ENCODE measurements at places on chromosomes 5 and 9.

GRCh38 chr5:172485511-172486202 lies 31.3 kb upstream of the SH3PXD2B start:
- DNase-seq, result no peak

GRCh38 chr9:16386827-16387077 lies 483.7 kb downstream of the BNC2 start:
- DNase-seq, result no peak

DNA sequence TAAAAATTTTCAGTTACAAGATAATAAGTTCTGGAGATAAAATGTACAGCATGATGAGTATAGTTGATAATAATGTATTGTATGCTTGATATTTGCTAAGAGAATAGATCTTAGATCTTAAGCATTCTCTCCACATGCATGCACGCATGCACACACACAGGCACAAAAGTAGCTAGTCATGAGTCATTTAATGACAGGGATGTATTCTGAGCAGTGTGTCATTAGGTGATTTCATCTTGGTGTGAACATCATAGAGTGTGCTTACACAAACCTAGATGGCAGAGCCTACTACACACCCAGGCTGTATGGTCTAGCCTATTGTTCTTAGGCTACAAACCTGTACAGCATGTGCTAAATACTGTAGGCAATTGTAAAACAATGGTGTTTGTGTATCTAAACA lies 124.2 kb downstream of the PTTG1 start:
- DNase-seq, result no peak

GRCh38 chr5:62596691-62597090 lies 18.1 kb downstream of the LRRC70 start:
- peak; percentile 49 for DNase-seq

- DNase-seq, result peak; percentile 40
Measured at GRCh38 chr5:103598997-103599566, 36.5 kb upstream of the NUDT12 start.

DNA sequence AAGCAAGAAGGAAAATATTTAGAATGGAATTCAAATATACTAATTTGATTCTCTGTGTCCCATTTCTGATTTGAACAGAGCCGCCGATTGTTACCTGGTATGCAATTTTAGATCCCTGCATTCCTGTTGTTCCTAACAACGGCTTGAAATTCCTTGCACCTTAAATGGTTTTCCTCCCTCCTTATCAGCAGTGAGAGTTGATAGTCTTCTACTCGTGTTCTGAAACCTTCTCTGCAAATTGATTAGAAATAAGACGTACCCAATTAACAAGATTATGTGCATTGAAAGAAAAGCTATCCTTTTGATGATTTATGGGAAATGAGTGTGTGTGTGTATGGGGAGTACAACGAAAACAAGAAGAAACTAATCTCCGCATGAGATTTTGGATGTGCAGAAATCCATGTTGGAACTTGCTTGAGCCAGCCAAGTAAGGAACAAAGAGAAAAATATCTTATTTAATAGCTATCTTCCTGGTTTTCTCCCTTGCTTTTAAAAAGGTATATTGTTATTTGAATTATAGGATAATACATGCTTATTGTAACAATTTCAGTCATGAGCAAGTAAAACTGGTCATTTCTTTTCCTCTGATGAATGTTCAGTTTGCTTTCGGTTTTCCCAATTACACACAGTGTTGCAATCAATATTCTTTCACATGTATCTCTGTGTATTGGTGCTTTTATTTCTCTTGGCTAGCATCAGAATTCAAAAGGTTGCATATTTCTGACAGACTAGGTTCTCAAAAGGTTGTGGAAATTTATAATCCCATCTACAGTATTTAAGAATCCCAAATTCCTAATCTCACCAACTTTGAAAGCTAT lies 211.1 kb upstream of the ACTBL2 start:
- DNase-seq, result no peak

- DNase-seq, result peak; percentile 66
Measured at GRCh38 chr5:111859533-111860270, 102.7 kb upstream of the NREP start.

DNA sequence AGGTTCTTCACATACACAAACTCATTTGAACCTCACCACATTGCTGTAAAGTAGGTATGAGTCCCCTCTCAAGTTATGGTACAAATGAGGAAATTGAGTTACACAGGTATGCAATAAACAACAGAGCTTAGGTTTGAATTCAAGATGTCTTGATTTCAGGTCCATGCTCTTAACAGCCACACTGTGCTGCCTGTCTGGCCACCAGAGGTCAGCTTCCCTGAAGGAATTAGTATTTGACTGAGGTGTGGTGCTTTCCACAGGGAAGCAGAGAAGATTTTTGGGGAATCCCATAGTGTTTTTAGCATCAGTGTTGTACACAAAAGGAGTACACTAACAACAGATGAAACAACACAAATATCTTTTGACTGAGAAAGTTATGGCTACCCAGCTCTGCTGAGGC lies 94.4 kb upstream of the ITGA1 start:
- peak; percentile 66 for DNase-seq

DNA sequence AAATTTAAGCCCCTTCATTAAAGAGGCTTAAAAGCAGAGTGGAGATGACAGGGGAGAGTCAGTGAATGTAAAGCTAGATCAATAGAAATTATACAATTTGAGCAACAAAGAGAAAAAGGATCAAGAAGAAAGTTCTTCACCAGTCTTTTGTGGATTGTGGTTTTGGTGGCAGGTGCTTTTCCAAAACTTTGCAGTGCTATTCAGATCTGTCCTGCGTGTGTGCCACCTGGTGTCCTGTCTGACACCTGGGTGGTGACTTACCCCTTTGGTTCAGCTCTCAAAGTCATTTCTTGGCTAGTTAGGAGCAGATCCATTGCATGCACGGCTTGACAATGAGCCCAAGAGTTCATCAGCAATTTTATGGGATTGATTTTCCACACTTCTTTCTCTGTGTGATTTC lies 69.4 kb downstream of the SREK1 start:
- DNase-seq, result no peak

DNA sequence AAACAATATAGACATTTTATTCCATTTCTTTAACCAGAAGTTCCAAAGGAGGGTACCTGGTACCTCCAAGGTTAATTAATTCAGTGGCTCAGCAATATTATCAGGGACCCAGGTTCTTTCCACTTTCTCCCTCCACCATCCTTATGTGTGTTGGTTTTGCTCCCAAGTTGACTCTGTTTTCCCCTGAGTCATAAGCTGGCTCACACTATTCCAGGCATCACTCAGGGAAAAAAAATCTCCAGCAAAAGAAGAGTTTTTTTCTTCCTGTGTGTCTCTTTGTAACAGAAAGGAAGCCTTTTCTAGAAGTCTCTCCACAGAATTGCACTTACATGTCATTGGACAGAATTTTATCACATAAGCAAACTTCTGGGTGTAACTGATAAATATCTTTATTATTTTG lies 31.2 kb upstream of the GALNT10 start:
- peak; percentile 46 for DNase-seq

- no peak for DNase-seq
Measured at GRCh38 chr5:179451114-179451827, 99.1 kb upstream of the RUFY1 start.

GRCh38 chr9:91945277-91946085 lies 4.5 kb downstream of the ROR2 start:
- DNase-seq, result peak; percentile 52

- peak; percentile 31 for DNase-seq
Measured at GRCh38 chr9:81693671-81694378, 4.5 kb upstream of the TLE1 start.

- DNase-seq, result no peak
Measured at GRCh38 chr5:171599957-171600612, 180.6 kb downstream of the FGF18 start.

DNA sequence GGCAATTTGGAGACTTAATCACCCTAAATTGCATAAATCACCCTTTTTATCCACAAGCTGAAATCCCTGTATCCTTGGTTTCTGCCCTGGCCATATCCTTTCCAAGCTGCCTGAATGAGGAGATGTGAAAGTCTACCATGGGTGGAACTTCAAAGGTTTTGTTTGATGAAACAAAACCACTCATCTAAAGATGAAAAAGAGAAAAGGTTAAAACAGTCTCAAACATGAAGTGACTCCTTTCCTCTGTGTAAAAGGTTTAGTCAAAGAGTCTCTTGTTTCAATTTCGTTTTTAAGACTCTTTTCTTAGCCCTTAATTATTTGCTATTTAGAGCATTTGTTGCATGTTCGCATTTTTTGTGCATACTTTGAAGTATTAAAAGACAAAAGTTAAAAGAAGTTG lies 11.2 kb downstream of the SLC45A2 start:
- no peak for DNase-seq

- no peak for DNase-seq
Measured at GRCh38 chr5:129204525-129204924, 110.0 kb downstream of the ISOC1 start.

DNA sequence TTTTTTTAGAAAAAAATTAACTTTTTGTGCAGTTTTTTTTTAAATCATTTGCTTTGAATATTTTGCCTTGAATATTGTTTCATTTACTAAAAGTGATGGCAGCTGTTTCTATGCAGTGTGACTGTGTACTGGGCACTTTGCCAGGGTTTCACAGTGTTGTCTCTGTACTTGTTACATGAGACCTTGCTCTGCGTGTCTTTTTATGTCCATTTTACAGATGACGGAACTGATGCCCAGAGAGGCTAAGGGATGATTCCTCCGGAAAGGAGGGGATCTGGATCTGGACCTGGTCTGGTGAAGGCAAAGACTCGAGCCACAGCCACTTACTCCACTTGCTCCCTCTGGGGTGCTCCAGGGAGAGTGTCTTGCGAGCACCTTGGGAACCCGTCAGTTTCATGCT lies 124.8 kb upstream of the PTCH1 start:
- DNase-seq, result no peak

GRCh38 chr5:169280286-169280685 lies 20.7 kb downstream of the SLIT3 start:
- no peak for DNase-seq

DNA sequence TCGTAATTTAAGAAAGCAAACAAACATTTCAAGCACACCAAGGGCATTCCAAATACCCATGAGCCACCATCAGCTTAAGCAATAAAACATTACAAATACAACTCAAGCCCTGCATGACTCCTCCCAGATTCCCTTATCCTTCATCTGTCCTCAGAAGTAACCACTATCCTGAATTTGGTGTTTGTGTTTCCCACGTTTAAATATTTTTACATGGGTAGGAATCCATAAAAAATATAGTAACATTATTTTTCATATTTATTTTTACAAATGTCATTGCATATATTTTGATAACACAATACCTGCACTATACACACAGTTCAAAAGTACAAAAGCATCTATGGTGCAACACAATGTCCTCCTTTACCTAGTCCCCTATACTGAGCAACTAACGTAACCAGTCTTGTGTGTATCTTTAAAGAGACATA lies 6.4 kb downstream of the PRKAA1 start:
- peak; percentile 24 for DNase-seq

DNA sequence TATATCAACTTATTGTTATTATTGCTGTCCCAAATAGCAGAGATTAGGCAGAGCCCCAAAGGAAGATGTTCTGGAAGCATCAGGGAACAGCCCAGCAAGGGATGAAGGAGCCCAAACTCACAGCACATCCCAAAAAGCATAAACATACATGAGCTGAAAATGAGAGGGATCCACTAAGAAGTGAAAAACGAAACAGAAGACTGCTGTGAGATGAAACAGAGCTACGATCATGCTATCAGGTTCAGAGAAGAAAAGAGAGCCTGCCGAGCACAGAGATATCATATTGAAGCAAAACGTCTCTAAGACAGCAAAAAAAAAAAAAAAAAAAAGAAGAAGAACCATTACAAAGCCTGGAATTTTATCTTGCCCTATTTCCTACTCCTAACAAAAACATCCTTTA lies 127.3 kb downstream of the ZNF608 start:
- DNase-seq, result no peak

DNA sequence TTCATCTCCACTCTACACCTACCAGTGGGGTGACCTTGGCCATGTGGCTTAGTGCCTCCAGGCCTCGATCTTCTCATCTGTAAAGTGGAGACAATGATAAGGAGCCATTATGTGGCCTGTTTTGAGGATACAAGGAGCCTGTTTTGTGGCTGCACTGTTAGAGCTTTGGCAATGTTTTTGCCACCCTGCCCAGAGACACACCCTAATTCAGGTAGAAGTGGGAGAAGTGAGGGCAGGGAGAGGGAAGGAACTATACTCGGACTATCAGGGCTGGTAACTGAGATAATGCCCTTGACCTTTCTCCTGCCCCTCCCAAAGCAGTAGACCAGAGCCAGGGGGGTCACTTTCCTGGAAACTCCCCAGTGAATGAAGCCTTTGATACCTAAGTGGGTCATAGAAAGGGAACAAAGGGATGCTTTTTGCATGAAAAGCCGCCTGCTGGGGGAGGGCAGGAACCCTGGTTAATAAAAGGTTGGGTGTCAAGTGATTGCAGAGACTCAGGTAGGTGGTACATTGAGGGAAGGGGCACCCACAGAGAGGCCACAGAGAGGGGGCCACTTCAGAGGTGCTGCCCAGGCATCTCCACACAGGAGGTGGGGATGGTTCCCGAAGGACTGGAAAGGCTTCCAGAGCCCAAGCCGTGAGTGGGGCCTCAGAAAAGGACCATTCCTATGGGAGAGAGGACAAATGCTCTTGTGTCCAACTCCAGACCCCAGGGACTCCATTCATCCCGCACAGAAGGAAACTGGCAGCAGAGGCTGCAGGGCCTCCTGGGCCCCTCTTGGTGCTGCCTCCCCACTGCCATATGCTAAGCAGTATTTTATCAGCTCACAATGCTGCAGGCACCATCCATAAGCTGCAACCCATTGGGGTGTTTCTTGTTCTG lies 42.3 kb upstream of the VDAC1 start:
- DNase-seq, result no peak

DNA sequence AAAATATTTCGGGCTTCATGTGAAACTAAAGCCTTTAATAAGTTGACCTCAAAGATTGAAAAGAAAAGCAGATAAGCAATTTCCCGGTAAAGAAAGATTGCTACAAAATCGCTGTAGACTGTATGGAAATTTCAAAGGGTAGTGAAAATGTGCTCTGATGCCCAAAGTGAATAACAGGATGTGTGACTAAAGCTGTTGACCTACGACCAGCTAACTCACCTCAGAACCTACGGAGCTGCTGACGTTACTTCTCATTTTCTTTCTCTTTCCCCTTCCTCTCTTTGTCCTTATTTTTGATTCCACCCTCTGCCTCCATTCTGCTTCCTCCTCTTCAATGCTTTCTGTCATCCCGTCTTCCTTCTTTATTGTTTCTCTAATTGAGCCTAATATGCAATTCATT lies 103.2 kb downstream of the PDE4D start:
- no peak for DNase-seq

GRCh38 chr9:115596021-115596745 lies 478.2 kb upstream of the TNC start:
- DNase-seq, result peak; percentile 99

- peak; percentile 39 for DNase-seq
Measured at GRCh38 chr5:40499007-40499406, 180.7 kb upstream of the PTGER4 start.

- DNase-seq, result no peak
Measured at GRCh38 chr9:136674786-136675349, 12.2 kb downstream of the EGFL7 start.

DNA sequence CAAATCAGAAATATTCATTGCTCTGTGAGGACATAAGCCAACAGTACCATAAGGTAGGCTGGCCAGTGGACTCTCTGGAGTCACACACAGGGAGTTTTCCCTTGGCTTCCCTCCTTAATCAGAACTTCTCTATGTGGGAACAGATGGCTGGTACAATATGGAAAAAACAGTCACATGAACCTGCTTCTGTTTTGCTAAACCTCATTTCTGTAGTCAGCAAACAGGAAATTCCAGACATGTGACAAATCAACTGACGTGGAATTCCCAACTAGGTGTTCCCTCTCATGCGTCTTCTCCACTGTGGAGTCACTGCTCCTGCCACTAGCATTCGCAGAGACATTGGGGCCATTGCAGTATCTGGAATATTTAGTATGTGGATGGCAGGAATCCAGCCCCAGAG lies 617.6 kb downstream of the KIF4B start:
- DNase-seq, result no peak
